ENCODE measurements at places on chromosomes 2 and 18.
A peak's percentile ranks its signal among the peaks of the same experiment; 100 is the strongest.

DNA sequence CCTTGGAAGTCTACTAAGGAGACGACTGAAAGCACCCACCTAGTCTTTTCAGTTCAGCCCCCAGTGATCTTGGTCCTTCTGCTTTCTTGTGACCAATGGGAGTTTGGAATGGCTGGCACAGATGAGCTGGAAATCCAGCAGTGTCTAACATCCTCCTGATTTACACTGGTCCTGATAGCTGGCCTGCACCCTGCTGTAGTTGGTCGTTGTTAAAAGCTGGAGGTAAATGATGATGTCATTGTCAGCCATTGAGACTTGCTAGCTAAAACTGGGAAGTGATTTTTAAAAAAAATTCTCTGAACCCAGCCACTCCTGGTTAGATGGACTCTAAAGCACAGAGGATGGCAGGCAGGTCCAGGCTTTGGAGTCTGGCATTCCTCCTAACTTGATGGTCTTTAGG is 19.3 kb downstream of the CCT7 start:
- DNase-seq = no peak

GRCh38 chr2:6927186-6927585 is 10.0 kb downstream of the RNF144A start:
- DNase-seq = no peak

- no peak for DNase-seq
Observed at GRCh38 chr2:220034426-220035130, 407.1 kb downstream of the SLC4A3 start.

- DNase-seq = no peak
Observed at GRCh38 chr2:10392951-10393639, 55.0 kb downstream of the ODC1 start.

DNA sequence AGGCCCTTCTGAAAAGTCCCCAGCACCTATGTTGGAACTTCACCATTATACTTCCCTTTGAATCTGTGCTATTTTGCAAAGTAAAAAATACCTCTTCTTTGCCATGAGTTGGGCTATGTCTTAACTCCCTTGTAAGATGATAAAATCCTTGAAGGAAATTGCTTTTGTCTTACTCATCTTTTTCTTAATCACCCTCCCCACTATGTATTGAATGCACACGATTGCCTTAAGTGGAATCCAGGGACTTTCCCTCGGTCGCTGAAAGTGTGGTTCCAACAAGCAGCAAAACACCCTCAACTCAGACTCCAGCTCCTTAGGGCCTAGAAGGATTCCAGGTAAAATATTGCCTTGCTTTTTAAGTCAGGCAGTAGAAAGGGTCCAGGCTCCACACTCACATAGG is 173.2 kb upstream of the ARL4C start:
- DNase-seq = no peak

GRCh38 chr2:65382323-65382722 is 50.1 kb downstream of the SPRED2 start:
- DNase-seq = no peak

DNA sequence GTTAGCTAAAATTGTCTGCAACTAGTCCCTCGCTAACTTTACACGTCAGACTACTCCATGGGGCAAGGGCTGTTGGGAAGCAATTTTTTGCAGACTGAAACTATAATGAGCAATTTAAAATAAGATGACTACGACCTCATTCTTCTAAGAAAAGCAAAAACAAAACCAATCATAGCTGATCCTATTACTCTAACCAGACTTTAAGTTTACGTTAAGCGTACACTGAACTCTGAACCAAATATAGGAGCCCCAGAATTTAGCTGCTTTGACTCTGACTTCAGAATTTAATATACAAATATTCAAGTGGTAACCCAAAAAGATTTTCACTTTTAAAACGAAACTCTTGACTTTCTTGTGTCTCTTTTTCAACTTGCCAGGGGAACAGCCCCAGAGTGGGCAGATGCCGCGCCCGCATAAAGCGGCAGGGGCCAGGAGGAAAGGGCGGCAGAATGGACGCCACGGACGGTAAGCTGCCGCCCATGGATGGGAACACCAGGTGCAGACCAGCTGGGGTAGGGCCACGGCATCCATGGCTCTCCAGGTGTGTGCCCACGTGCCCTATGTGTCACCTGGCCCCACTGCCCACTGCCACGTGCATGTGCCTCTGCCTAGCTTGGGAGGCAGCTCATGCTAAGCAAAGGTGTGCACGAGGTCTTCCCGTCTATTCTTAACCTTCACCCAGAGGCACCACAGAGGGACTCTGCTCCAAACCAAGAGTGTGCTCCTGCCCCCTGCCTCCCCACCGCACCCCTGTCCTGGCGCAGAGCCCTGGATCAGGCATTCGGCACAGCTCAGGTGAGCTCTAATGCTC is 217.6 kb downstream of the HDAC4 start:
- DNase-seq = no peak

GRCh38 chr2:38265461-38265860 is 111.6 kb downstream of the ATL2 start:
- no peak for DNase-seq

DNA sequence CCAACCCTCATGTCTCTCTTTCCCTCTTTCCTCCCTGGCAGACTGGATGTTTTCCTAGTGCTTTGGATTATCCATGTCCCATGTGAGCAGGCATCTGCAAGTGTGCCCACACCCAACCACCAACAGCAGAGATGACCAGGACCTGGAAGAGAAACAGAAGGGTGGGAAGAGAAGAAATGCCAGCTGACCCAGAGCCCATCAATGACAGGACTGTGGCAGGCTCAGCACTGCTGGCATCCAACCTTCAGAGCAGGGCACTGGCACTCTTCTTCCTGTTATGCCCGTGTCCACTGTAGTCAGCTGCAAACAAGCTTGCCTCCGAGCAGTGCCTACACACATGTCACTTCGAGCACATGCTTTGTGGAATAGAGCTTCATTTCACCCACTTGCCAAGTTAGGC is 121.1 kb downstream of the TANC1 start:
- DNase-seq = no peak

- no peak for DNase-seq
Observed at GRCh38 chr18:79374408-79375171, 21.1 kb upstream of the NFATC1 start.

- DNase-seq = no peak
Observed at GRCh38 chr2:96875498-96876268, 5.8 kb upstream of the SEMA4C start.

GRCh38 chr2:11348209-11348749 is 3.8 kb upstream of the ROCK2 start:
- DNase-seq = no peak

GRCh38 chr2:160336105-160336504 is 136.0 kb upstream of the ITGB6 start:
- no peak for DNase-seq

GRCh38 chr18:68447286-68447685 is 267.6 kb downstream of the TMX3 start:
- DNase-seq = no peak

GRCh38 chr2:223416815-223417610 is 185.1 kb downstream of the SCG2 start:
- no peak for DNase-seq

- no peak for DNase-seq
Observed at GRCh38 chr2:240902615-240903041, 3.5 kb upstream of the CROCC2 start.

DNA sequence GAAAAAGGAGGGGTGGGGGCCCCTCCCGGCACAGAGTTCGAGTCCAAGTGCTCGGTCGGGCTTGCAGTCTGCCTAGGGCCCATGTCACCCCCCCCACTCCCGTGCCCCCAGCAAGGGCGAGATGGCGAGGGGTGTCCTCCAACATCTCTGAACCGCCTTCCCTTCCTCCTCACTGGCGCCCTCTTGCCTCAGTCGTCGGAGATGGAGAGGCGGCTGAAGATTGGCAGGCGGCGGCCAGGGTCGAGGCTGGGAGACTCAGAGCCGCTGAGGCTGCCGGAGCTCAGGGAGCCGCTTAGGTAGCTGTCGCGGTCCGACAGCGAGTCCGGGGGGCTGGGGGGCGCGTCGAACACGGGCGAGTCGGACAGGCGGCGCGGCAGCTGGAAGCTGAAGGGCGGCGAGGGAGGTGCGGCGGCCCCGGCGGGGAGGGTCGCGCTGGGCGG is 2.3 kb downstream of the ZFP36L2 start:
- DNase-seq = peak; percentile 61

DNA sequence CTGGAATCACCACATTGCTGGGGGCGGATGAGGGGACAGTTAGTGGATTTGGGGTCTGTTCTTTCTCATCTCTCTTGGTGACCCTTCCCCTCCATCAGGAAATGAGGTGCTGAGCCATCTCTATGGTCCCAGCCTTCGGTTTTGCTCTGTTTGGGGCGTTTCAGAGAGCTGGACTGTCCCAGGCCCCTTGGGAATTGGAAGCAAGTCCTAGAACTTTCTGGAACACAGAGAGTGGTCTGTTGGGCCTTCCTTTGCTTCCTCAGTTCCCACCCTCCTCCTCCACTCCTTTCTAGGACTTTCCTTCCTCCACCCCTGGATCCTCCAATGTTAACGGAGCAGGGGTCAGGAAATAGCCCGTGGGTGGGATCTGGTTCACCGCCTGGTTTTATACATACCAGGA is 17.0 kb downstream of the RRM2 start:
- DNase-seq = no peak

DNA sequence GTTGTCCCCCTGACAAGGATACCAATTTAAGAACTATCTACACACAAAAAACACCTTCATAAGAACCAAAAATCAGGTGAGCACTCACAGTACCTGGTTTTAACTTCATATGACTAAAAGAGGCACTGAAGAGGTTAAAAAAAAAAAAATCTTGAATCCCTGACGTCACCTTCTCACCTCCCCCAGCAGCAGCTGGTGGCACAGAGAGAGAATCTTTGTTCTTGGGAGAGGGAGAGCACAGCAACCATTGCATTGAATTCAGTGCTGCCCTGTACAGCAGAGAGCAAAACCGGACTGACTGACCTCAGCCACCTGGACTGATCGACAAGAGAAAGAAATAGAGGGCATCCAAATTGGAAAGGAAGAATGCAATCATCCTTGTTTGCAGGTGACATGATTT is 566.0 kb downstream of the TMX3 start:
- DNase-seq = no peak

- no peak for DNase-seq
Observed at GRCh38 chr18:35672897-35673296, 91.4 kb downstream of the GALNT1 start.

- no peak for DNase-seq
Observed at GRCh38 chr2:179096090-179096489, 46.2 kb upstream of the CCDC141 start.

- no peak for DNase-seq
Observed at GRCh38 chr18:58299936-58300335, 255.9 kb downstream of the NEDD4L start.

- no peak for DNase-seq
Observed at GRCh38 chr2:43075054-43075593, 151.3 kb downstream of the ZFP36L2 start.

DNA sequence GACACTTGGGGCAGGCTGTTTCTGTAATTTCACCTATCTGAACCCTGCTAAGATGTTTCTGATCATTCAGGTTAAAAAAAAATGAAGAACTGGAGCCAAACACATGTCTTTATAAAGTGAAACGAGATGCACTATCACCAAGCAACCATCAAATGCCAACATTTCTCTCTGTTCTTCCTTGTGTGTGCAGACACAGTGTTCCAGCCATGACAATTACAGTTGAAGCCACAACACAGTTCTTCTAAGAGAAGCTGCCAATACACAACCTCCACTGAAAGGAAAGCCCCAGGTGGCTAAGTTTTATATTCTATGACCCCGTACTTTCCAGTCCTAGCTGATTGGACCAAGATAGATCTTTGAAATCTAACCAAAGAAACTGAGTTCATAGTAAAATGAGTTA is 181.8 kb downstream of the RAD51AP2 start:
- DNase-seq = no peak

GRCh38 chr2:161169335-161169734 is 9.1 kb downstream of the TANK start:
- DNase-seq = no peak

GRCh38 chr2:36554531-36554930 is 43.4 kb downstream of the FEZ2 start:
- DNase-seq = no peak

GRCh38 chr2:189146553-189146952 is 33.0 kb downstream of the COL5A2 start:
- DNase-seq = no peak

DNA sequence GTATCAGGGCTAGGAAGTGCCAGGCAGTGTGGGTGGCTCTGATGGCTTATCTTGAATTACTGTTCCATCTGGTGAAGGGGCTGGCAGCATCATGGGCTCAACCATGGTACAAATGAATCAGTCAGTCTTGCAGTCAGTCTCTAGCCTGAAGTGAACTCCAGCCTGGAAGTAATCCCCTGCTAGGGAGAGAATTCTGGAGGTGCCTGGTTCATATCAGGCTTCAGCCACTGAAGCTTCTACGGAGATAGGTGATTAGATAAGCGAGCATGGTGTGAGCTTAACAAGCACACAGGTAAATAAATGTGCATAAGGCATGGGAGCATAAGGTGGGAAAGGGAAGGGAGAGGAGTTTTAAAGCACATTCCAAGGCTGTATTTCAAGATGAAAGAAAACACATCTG is 541.7 kb downstream of the MBD2 start:
- no peak for DNase-seq

DNA sequence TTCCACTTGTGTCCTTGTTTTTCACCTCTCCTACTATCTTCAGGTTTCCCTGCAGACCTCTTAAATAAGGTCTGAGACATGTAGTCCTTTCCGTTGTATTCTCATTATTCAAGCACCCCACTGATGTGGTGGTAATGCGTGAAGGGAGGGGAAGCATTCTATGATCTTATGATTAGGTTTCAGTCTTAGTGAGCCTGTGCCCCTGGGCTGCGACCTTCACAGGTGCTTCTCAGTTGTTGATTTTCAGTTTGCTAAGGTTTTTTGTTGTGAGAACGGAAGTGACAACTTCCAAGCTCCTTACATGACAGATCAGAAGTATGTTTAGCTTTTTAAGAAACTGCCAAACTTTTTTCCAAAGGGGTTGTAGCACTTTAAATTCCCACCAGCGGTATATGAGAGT is 41.3 kb downstream of the VPS54 start:
- no peak for DNase-seq

- no peak for DNase-seq
Observed at GRCh38 chr2:110848071-110848470, 115.7 kb downstream of the ACOXL start.
